ENCODE measurements at places on chromosomes 12 and 14.
A peak's percentile ranks its signal among the peaks of the same experiment; 100 is the strongest.

- DNase-seq = peak; percentile 46
Observed at GRCh38 chr14:73472185-73473114, 14.1 kb upstream of the NUMB start.

- peak; percentile 68 for DNase-seq
Observed at GRCh38 chr12:8045952-8046944, 13.7 kb downstream of the FOXJ2 start.

- no peak for DNase-seq
Observed at GRCh38 chr12:68225576-68226476, at the start of gene IL26. IL26 (minus strand) TSS chr12:68225810; CDS start chr12:68225756, 54 bp downstream.

DNA sequence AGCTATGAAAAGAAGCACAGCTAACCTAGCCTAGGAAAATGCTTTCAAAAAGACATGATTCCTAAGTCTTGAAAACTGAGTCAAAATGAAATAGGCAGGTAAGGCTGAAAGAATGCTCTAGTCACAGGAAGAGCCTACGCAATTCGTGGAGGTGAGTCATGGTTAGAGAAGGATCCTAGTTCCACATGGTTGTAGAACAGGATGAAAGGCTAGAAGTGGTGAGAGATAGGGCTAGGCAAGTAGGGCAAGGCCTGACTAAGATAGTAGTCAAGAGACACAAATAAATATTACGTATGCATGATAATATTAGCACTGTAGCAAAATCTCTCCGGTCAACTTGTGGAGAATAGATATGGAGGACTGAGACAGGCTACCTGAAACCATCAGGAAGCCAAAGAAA is 47.2 kb downstream of the PLCZ1 start:
- no peak for DNase-seq

GRCh38 chr12:24725616-24726015 is 223.3 kb downstream of the BCAT1 start:
- DNase-seq = no peak

All from SJSA1 (cell line).